ENCODE measurements at places on chromosomes 7 and 10. TPM values are rescaled to one million over a fixed set of nuclear protein-coding genes. Genes with fewer than 3 reads are reported as not detected.

Gene PKD2L1
- not detected for total RNA-seq

Gene TRPV5
- not detected for total RNA-seq

Gene FAM25G
- total RNA-seq: not detected

Gene GNAI1
- 26.1 TPM for total RNA-seq

Gene SERPINE1
- 794 TPM for total RNA-seq

Gene ELN
- 8,224 TPM for total RNA-seq

Gene SLC26A5
- not detected for total RNA-seq

Gene CALCR
- 0.20 TPM for total RNA-seq

Gene TMEM26
- total RNA-seq: 1.9 TPM

Gene LRIT1
- total RNA-seq: not detected

Gene PON3
- total RNA-seq: not detected

Gene STOX1
- total RNA-seq: 1.9 TPM

Gene NOBOX
- not detected for total RNA-seq

Gene GRM3
- total RNA-seq: not detected

Measured in chondrocyte (in vitro differentiated cells).